Fibroblast of lung (primary cell): ENCODE measurements at places on chromosomes 4 and X.

GRCh38 chr4:11480683-11481082 is 52.0 kb upstream of the HS3ST1 start:
- DNase-seq, result no peak

GRCh38 chr4:48047896-48048295 is 31.3 kb downstream of the NIPAL1 start:
- DNase-seq, result no peak

- DNase-seq, result peak; percentile 86
Observed at GRCh38 chr4:26372525-26373172, 51.8 kb downstream of the RBPJ start.

DNA sequence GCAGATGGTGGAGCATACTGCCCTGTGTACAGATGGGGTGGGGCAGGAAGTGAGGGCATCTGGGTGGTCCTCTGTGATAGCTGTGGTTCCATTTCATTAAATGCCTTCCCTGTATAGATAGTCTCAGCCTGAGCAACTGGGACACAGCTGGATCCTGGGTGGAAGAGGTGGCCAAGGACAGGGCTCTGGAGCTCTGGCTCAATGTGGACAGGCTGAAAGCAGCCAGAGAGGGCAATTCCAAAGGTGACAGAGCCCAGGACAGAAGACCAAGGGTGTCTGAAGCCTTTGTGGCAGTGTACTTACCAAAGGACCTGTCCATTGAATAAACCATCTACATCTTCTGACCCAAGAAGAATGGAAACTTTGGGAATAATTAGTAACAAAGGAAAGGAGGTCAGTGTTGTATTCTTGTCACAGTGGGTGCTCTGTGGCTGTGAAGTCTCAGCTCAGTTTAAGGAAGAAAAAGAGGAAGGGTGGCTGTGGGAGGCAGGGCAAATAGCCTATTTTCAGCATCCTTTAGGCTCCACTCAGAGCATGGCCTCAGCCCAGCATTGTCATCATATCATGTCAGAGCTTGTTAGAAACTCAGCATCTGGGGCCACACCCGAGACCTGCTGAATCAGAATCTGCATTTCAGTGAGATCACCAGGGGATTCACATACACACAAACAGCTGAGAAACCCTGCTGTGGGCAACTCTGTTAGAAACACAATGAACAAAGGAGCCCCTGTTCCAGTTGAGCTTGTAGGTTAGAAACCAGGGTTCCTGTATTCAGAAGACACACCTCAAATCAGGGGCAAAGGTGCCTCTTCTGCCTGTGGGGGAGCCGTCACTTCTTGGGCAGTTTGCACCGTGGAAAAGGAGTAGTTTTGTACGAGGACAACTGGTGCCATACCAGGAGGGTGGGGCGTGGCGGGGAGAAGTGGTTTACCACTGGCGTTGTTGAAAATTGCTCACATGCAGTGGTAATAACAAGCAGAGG is 168.6 kb downstream of the PTTG2 start:
- DNase-seq, result peak; percentile 60

DNA sequence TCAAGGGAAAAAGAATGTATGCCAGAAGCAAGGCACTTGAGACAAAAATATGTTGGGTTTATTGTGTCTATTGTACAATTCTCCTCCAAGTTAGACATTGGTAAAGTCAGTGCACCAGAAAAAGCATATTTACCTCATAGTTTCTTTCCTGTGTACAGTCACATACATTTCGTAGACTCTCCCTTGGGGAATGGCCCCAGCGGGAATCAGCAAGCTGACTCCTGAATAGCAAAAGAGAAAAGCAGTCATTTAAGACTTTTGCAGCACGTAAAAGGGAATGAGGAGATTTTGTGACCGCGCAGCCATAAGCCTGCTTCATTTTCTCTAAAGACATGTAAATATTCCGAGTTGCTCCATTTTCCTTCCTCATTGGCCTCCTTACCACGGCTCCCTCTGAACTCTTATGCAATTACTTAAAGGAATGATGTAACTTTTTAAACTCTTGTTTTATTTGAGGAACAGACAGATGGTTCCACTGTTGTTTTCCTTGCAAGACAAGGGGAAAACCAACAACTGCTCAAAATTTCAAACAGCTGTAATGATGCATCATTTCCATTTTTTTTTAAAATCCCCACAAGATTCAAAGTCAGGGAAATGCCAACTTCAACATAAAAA is 332.7 kb downstream of the UNC5C start:
- DNase-seq, result peak; percentile 10

DNA sequence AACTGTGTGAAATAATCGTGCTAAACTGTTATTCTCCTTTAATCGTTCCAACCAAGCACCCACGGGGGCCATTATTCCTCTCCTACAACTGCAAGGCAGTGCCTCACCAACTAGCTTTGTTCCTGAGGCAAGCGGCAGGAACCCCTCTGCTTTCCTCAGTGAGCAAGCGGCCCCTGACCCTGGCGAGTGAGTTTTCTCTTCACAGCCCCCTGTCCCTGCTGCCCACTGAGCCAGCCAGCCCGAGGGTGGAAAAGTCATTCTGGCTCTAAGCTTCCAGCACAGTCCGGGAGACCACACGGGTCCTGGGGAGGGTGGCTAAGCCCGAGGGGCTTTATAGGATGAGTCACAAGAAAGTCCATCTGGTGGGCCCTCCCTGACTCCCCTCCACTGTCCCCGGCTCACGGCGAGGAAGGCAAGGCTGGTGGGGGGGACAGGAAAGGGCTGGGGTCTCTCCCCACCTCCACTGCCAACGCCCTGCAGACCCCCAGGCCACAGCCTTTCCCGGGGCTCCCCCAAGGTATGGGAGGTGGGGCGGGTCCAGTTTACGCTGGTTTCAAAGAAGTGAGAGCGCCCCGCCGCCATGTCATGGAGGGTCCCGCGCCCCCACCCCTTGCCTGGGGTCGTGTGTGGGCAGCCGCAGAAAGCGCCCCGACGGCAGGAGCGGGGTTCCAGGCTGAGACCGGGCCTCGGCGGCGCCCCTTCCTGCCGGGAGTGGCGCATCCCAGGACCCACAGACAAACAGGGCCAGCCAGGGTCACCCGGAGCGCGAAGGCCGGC is 45.0 kb downstream of the CPLX1 start:
- no peak for DNase-seq

GRCh38 chr4:107862658-107863057 is 37.9 kb downstream of the SGMS2 start:
- DNase-seq, result peak; percentile 69

- no peak for DNase-seq
Observed at GRCh38 chr4:91826186-91826585, 477.6 kb upstream of the GRID2 start.

GRCh38 chr4:73450398-73451004 is 14.5 kb downstream of the AFP start:
- peak; percentile 98 for DNase-seq

GRCh38 chr4:170004651-170005295 is 21.4 kb downstream of the MFAP3L start:
- peak; percentile 85 for DNase-seq
